ENCODE measurements at places on chromosomes 13 and 19. TPM values are rescaled to one million over a fixed set of nuclear protein-coding genes. Genes with fewer than 3 reads are reported as not detected.

CYP4F11 gene
- total RNA-seq, result not detected

KIR2DL1 gene
- total RNA-seq, result not detected

DLL3 gene
- not detected for total RNA-seq

SIGLEC5 gene
- total RNA-seq, result not detected

OR7C1 gene
- total RNA-seq, result not detected

MBD3L2 gene
- total RNA-seq, result not detected

CRX gene
- not detected for total RNA-seq

DKKL1 gene
- not detected for total RNA-seq

IL4I1 gene
- total RNA-seq, result not detected

BCAM gene
- total RNA-seq, result 221 TPM

KL gene
- total RNA-seq, result 2.3 TPM

CFAP97D2 gene
- total RNA-seq, result not detected

ZSWIM9 gene
- total RNA-seq, result 2.4 TPM

RNF225 gene
- not detected for total RNA-seq

- H3K36me3 ChIP-seq, result no peaks in the 10 kb centered on the region
- peaks cover 43% of the 10 kb centered on the region for H3K4me1 ChIP-seq
- no peak for DNase-seq
Observed at GRCh38 chr19:33055718-33056117, 9.0 kb downstream of the RHPN2 start.

- H3K4me1 ChIP-seq, result no peaks in the 10 kb centered on the region
- no peak overlapping the region for H3K4me3 ChIP-seq
- no peaks in the 10 kb centered on the region for H3K36me3 ChIP-seq
- H3K27ac ChIP-seq, result no peak overlapping the region
- no peaks in the 10 kb centered on the region for H3K27me3 ChIP-seq
- DNase-seq, result no peak
Observed at GRCh38 chr19:50768277-50768676, 2.0 kb upstream of the GPR32 start.

DNA sequence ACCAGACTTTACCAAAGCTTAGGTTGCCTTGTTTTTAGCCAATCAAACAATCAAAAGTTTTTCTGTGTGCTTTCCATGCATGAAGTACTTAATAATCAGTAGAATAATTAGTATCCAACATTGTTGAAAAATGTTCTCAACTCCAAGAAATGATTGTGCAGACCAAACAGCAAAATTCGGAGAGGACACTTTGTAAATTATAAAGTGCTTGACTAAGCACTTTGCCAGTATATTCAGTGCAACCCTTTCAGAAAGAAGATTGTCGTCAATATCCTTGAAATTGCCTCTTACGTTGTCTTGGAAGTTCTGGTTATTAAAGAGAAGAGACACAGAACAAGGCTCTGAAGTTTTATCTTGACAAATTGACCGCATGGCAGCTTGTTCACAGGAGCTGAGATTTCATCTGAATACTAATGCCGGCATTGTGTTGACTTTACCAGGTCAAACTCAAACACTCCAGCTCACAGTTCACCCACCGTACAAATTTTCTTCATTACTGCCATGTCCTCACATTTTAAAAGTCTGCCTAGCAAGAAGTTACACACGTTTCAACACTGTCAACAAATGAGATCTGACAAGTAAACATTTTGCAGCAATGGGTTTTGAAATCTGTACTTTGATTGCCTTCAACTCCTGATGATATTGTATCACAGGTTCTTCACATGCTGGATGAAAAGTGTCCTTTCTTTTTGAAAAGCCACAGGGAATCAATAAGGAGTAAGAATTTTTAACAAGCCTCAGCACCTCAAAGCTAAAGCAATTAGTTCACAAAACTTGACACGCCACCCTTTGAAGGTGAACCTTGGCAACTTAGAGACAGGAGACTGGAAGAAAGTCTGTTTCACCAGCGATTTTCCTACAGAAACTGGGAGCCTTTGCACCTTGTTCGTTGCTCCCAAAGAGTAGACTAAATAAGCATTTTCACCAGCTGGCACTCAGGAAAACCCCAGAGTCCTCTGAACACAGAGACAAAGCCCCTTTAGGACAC is 150.9 kb downstream of the RFC3 start:
- no peak overlapping the region for H3K4me3 ChIP-seq
- no peak overlapping the region for H3K27ac ChIP-seq
- H3K4me1 ChIP-seq, result no peaks in the 10 kb centered on the region
- H3K36me3 ChIP-seq, result no peaks in the 10 kb centered on the region
- no peaks in the 10 kb centered on the region for H3K27me3 ChIP-seq
- DNase-seq, result no peak

GRCh38 chr19:8334458-8335342 is 8.4 kb downstream of the KANK3 start:
- H3K4me1 ChIP-seq, result peaks cover 35% of the 10 kb centered on the region
- no peaks in the 10 kb centered on the region for H3K36me3 ChIP-seq
- DNase-seq, result peak; percentile 72
- H3K4me3 ChIP-seq, result peak overlapping the region; percentile 51
- no peak overlapping the region for H3K27ac ChIP-seq
- peaks cover 83% of the 10 kb centered on the region for H3K27me3 ChIP-seq

GRCh38 chr19:47402504-47402903 is 16.8 kb downstream of the MEIS3 start:
- H3K27ac ChIP-seq, result no peak overlapping the region
- no peak overlapping the region for H3K4me3 ChIP-seq
- DNase-seq, result no peak
- H3K27me3 ChIP-seq, result no peaks in the 10 kb centered on the region
- H3K36me3 ChIP-seq, result no peaks in the 10 kb centered on the region
- H3K4me1 ChIP-seq, result no peaks in the 10 kb centered on the region

GRCh38 chr19:47778049-47778953 is at the start of gene SELENOW:
Gene SELENOW (plus strand): TSS chr19:47778703. CDS start chr19:47778786, 83 bp downstream.
- peak within 1 kb of the TSS; percentile 81 for H3K4me3 ChIP-seq
- H3K27me3 ChIP-seq, result no peaks in the 10 kb centered on the region
- DNase-seq, result peak; percentile 83
- H3K27ac ChIP-seq, result peak within 1 kb of the TSS; percentile 95
- H3K4me1 ChIP-seq, result peaks cover 49% of the 10 kb centered on the region

DNA sequence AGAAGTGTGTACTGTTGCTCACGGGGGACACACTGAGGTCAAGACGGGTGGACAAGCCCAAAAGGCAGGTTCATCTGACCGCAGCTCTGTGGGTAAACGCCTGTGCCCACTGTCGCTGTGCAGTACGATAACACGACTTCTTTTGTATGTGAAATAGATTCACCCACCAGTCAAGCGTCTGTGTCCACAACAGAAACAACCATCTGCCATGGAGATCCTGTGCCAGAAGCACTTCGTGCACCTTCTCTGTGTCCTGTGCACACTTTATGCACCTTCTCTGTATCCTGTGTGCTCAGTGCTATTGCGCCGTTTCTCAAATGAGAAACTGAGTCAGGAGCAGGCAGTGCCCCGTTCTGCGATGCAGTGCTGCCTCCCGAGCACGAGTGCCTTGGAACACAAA is 138.9 kb downstream of the ATP11A start:
- peaks cover 90% of the 10 kb centered on the region for H3K36me3 ChIP-seq
- H3K27ac ChIP-seq, result no peak overlapping the region
- H3K4me1 ChIP-seq, result peaks cover 10% of the 10 kb centered on the region
- no peak overlapping the region for H3K4me3 ChIP-seq
- H3K27me3 ChIP-seq, result no peaks in the 10 kb centered on the region

- no peak overlapping the region for H3K27ac ChIP-seq
- DNase-seq, result no peak
- peaks cover 1% of the 10 kb centered on the region for H3K4me1 ChIP-seq
- no peaks in the 10 kb centered on the region for H3K36me3 ChIP-seq
Observed at GRCh38 chr19:2555422-2556220, 79.7 kb downstream of the GADD45B start.

GRCh38 chr13:46039411-46040182 is 12.9 kb downstream of the ZC3H13 start:
- H3K36me3 ChIP-seq, result peaks cover 48% of the 10 kb centered on the region
- H3K27ac ChIP-seq, result no peak overlapping the region
- no peaks in the 10 kb centered on the region for H3K27me3 ChIP-seq
- DNase-seq, result no peak
- H3K4me1 ChIP-seq, result no peaks in the 10 kb centered on the region
- no peak overlapping the region for H3K4me3 ChIP-seq

DNA sequence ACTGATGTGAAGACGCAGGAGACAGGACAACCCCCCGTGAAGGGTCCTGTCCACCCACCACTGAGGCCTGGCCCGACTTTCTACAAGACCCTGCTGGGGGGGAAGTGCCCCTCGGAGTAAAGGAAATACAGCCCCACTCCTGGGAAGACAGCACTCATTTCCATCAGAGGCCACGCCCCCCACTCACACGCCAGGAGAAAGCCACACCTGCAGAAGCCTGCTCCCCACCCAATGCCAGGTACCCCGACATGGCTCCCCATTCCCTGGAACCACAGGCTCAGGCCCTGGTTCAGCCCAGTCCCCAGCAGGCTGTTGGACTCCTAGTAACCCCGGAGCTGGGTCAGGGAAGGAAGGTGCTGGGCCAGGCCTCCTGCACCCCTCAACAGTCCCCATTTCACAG is 10.9 kb upstream of the ATP8B3 start:
- H3K27me3 ChIP-seq, result no peaks in the 10 kb centered on the region
- H3K4me1 ChIP-seq, result peaks cover 9% of the 10 kb centered on the region
- H3K27ac ChIP-seq, result no peak overlapping the region

DNA sequence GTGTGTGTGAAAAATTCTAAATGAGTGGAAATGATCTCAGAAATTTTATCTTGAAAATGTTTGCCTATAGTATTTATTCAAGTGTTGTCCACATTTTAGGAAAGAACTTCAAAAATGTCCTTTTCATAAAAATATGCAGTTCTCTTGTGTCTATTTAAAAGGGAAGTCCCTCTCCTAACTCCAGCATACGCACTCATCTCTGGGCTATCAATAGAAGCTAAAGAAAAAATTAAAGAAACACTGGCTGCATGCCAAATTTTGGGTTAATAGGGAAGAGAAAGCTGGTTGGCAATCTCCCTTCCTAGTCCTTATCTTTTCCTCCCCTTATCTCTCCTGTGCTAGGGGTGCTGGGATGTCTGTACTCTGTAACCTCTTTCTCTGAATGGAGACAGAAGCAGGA is 313.3 kb downstream of the ENOX1 start:
- DNase-seq, result no peak
- H3K36me3 ChIP-seq, result no peaks in the 10 kb centered on the region
- no peak overlapping the region for H3K27ac ChIP-seq
- no peak overlapping the region for H3K4me3 ChIP-seq
- no peaks in the 10 kb centered on the region for H3K27me3 ChIP-seq

DNA sequence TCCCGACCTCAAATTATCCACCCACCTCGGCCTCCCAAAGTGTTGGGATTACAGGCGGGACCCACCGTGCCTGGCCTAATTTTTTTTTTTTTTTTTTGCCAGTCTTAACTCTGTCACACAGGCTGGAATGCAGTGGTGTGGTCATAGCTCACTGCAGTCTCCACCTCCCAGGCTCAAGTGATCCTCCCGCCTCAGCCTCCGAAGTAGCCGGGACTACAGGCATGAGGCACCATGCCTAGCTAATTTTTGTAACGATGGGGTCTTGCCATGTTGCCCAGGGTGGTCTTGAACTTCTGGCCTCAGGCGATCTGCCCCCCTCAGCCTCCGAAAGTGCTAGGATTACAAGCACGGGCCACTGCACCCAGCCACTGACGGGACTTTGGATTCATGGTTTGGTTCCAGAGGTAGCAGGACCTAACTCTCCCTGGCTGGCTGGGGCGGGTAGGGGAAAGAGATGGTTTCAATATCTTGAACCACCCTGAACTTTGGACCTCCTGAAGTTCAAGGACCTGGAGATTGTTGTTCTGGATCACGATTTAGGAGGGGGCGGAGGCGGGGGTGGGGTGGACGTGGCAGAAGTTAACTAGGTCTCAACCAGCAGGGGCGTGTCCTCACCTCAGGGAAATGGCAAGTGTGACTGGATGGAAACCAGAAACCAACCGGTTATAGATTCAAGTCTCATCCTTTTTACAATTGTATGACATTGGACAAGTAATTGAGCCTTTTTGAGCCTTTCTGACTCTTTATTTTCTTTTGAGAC is 40.8 kb downstream of the IER2 start:
- peak overlapping the region; percentile 55 for H3K27ac ChIP-seq
- H3K4me3 ChIP-seq, result no peak overlapping the region
- H3K4me1 ChIP-seq, result peaks cover 15% of the 10 kb centered on the region
- H3K36me3 ChIP-seq, result no peaks in the 10 kb centered on the region
- H3K27me3 ChIP-seq, result no peaks in the 10 kb centered on the region

- DNase-seq, result no peak
- no peak overlapping the region for H3K4me3 ChIP-seq
- H3K27ac ChIP-seq, result no peak overlapping the region
- no peaks in the 10 kb centered on the region for H3K36me3 ChIP-seq
Observed at GRCh38 chr19:13623716-13624710, 117.7 kb upstream of the CACNA1A start.

GRCh38 chr13:62910541-62911060 is 1495.0 kb upstream of the PCDH20 start:
- H3K36me3 ChIP-seq, result no peaks in the 10 kb centered on the region
- DNase-seq, result no peak
- no peak overlapping the region for H3K27ac ChIP-seq
- no peaks in the 10 kb centered on the region for H3K4me1 ChIP-seq
- no peak overlapping the region for H3K4me3 ChIP-seq

- no peak for DNase-seq
- H3K36me3 ChIP-seq, result peaks cover 29% of the 10 kb centered on the region
- H3K4me1 ChIP-seq, result no peaks in the 10 kb centered on the region
- no peak overlapping the region for H3K27ac ChIP-seq
- H3K4me3 ChIP-seq, result no peak overlapping the region
Observed at GRCh38 chr19:38801359-38802095, 11.2 kb downstream of the LGALS4 start.

- no peaks in the 10 kb centered on the region for H3K4me1 ChIP-seq
- no peaks in the 10 kb centered on the region for H3K27me3 ChIP-seq
- peak; percentile 67 for DNase-seq
- H3K4me3 ChIP-seq, result no peak overlapping the region
- H3K27ac ChIP-seq, result no peak overlapping the region
- no peaks in the 10 kb centered on the region for H3K36me3 ChIP-seq
Observed at GRCh38 chr19:43809762-43810696, 7.8 kb upstream of the LYPD5 start.

DNA sequence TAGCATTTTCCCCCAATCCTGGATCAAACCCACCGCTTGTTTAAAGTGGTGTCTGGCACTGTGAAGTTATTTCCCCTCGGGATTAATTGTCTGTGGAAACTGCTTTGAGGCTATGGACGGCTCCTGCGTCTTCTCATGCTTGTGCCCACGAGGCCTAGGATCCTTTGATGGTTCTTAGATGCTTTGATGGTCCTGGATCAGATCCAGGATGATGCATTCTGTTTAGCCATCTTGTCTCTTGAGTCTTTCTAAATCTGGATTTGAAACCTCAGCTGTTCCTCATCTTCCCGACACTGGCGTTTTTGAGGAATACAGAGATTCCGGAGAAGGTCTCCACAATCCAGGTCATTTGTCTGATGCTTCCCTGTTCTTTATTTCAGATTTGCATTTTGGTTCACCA is 36.1 kb upstream of the USP29 start:
- no peak overlapping the region for H3K4me3 ChIP-seq
- DNase-seq, result peak; percentile 36
- H3K27ac ChIP-seq, result no peak overlapping the region
- H3K36me3 ChIP-seq, result no peaks in the 10 kb centered on the region
- no peaks in the 10 kb centered on the region for H3K27me3 ChIP-seq

- H3K27me3 ChIP-seq, result no peaks in the 10 kb centered on the region
- no peaks in the 10 kb centered on the region for H3K36me3 ChIP-seq
- no peaks in the 10 kb centered on the region for H3K4me1 ChIP-seq
- DNase-seq, result peak; percentile 28
Observed at GRCh38 chr13:54841682-54842081, 1813.1 kb downstream of the OLFM4 start.

- no peaks in the 10 kb centered on the region for H3K27me3 ChIP-seq
- DNase-seq, result no peak
- no peaks in the 10 kb centered on the region for H3K4me1 ChIP-seq
- peaks cover 19% of the 10 kb centered on the region for H3K36me3 ChIP-seq
- H3K27ac ChIP-seq, result no peak overlapping the region
Observed at GRCh38 chr19:7476241-7476640, 12.6 kb downstream of the PEX11G start.

All from stomach (tissue), 19 donors.